Activated naive CD4-positive, alpha-beta T cell treated with anti-CD3 and anti-CD28 coated beads, Interleukin-2, amount 50 U/mL, for 16 hours (primary cell): ENCODE measurements at places on chromosomes 1 and 21.

- DNase-seq, result no peak
Measured at GRCh38 chr1:22110016-22110415, 32.9 kb downstream of the WNT4 start.

DNA sequence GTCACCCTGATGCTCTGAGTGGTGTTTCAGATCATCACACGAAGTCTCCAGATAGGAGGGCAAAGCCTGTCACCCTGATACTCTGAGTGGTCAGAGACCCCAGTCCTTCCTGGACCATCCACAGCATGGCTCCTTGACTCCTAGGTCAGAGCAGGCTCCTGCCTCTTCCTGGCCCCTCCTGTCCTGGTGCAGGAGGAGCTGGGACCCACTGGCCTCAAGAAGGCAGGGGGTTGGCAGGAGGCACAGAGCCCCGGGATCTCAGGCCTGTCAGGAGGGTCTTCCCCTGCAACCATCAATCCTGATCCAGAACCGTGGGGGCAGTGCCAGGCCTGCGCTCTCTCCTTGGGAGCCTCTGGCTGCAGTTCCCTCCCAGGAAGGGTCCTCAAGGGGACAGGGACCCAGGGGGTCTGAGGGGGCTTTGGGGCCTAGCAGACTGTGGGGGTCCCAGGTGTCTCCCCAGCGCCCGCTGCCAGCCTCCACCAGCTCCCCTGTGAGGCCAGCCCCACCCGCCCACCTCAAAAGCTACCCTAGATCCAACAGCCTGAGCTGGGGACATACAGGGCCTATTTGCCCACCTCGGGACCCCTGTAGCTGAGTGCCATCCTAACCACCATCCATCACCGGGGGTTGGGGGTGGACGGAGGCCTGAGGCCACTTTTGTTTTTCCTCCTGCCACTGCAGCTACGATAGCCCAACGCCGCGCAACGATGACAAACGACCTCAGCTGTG is 27.5 kb downstream of the COL6A1 start:
- DNase-seq, result no peak

GRCh38 chr21:37769656-37770055 is 146.6 kb downstream of the KCNJ6 start:
- no peak for DNase-seq

GRCh38 chr1:26739329-26739914 is 43.6 kb downstream of the ARID1A start:
- DNase-seq, result no peak
